ENCODE measurements at places on chromosomes 5 and 9.

- no peak for DNase-seq
Observed at GRCh38 chr9:86731511-86732063, 215.7 kb downstream of the GAS1 start.

DNA sequence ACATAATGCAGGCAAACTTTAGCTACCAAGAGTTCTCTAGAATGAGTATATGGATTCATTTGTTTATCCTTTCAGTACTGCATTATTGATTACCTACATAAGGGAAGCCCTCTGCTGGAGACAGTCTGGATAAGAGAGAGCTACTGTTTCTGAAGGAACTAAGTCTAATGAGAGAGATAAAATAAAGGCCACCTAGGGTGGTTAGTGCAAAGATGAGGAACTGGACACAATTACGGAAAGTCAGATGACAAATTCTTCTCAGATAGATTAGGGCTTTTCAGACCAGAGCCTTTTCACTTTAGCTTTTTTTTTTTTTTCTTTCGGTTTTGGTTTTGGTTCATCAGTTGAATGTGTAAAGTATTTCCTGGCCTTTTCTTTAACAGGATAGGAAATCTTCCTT, 31.3 kb downstream of the ISOC1 start:
- no peak for DNase-seq

GRCh38 chr9:116269250-116269649, 115.7 kb downstream of the PAPPA start:
- DNase-seq: no peak

DNA sequence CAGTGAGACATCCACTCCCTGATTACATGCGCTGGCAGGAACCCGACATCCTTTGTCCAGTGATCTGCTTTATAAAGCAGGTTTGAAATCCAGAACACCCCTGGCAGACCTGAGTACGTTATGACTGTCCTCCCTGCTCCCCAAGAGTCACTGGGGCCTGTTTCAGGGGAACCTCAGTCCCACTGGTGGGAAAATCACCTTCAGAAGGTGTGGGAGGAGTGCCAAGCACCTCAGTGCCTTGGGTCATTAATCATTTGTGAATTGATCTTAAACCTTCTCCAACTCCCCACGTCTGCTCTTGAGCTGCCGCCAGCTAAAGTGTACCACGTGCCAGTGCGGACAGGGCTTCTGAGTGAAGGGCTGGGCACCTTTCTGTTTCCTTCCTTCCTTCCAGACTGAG, 16.2 kb downstream of the SLC6A3 start:
- DNase-seq: no peak

DNA sequence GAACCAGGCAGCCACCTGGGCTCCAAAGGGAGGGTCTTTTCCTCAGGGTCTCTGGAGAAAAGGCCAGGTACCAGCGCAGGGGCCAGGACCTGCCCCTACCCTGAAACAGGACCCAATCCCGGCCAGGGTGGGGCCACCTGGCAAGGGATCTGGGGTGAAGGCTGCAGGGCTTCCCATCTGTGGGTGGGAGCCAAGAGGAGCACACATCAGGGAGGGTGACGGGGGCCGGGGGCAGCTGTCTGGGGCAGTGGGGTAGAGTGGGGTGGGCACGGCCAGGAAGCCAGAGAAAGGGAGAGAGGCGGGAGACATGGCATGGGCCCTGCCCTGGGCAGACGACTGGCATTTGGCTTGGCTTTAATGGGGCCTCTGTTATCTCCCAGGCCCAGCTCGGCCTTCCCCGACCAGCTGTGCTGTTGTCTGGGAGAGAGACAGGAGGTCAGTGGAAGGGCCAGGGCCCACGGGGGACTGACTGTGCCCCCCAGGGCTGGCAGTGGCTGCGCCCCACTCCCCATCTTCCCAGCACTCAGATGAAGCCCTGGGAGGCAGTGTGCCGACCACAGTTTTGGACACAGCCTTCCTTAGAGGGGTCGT, 57.2 kb upstream of the RNF130 start:
- DNase-seq: no peak

DNA sequence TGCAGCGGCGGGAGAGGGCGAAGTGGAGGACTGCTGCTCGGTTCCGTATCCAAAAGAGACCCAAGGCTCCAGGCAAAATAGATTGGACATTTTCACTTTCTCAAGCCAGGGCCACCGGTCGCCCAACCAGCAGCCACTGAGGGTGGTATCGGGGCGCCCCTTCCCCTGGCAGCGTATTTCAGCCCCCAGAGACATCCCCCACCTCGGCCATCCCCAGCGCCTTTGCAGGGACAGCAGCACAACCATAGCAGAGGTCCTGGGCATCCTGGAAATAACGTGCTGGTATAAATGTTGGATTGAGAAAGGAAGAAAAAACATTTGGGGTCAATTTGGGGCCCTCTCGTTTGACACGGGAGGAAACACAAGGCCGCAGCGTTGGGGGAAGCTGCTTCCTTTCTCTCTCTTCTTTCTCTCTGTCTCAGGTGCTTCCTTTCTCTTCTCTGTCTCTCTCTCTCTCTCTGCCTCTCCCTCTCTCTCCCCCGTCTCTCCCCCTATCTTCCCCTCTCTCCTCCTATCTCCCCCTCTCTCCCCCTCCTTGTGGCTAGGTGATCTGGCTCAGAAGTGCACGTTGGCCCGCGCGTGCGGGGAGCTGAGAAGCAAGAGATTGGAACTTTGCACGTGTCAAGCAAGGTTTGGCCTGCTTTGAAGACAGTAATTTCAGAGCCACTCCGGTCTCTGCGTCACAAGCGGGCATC, 624 bp upstream of the RETREG1 start:
- DNase-seq: no peak

GRCh38 chr9:127185931-127186781, 63.7 kb upstream of the ANGPTL2 start:
- DNase-seq: no peak

DNA sequence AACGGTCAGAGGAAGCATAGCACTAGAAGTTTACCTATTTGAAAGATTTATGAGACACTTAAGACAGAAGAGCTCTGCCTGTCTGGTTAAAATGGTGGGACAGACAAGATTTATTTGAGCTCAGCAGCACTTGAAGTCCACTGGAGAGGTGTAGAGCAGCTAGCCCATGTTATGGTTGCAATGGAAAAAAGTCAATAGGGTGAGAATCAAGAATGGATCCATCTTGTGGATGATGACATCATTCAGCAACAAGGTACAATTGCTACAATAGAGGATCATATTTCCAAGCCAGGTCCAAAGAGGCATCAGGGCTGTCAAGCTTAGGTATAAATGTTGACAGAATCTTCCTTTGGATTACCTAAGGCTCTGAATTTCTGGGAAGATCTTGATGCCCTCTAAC, 21.1 kb upstream of the ZNF131 start:
- DNase-seq: no peak

- DNase-seq: no peak
Observed at GRCh38 chr9:78213712-78214111, 22.2 kb upstream of the CEP78 start.

- no peak for DNase-seq
Observed at GRCh38 chr9:8754751-8755150, 955.2 kb upstream of the DMAC1 start.

DNA sequence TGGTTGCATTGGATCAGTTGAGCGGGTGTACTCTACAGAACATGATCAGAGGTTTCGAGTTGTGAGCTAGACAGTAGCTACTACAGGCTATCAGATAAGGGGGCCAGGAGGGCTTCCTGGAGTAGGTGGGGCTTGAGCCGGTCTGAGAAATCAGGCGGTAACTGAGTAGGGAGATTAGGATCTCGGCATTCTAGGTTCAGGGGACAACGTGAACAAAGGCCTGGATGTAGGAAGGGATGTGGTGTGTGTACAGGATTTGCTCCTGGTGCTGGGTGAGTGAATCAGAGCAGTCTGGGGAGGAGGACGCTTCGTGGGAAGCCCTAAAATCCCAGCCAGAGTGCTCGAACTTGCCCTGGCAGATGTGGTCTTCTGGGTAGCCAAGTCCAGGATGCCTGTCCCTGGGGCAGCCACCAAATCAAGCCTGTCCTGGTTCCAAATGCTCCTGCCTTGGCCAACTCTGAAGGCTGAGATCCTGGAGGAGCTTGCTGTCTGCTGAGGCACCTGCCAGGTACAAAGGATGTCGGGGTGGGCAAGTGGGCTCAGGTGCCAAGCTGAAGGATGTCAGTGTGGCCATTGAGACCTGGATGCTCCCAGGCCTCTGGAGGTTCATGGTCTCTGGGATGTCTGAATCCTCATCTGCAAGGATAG, 33.4 kb downstream of the STC2 start:
- DNase-seq: no peak

- DNase-seq: no peak
Observed at GRCh38 chr9:8736805-8737204, 937.2 kb upstream of the DMAC1 start.

All from cortex of kidney (tissue), 1 donor.